ENCODE measurements at places on chromosomes 7 and 10. TPM values are rescaled to one million over a fixed set of nuclear protein-coding genes. Genes with fewer than 3 reads are reported as not detected.

GRCh38 chr7:47228386-47229014 lies 353.4 kb downstream of the TNS3 start:
- no peak for DNase-seq

DNA sequence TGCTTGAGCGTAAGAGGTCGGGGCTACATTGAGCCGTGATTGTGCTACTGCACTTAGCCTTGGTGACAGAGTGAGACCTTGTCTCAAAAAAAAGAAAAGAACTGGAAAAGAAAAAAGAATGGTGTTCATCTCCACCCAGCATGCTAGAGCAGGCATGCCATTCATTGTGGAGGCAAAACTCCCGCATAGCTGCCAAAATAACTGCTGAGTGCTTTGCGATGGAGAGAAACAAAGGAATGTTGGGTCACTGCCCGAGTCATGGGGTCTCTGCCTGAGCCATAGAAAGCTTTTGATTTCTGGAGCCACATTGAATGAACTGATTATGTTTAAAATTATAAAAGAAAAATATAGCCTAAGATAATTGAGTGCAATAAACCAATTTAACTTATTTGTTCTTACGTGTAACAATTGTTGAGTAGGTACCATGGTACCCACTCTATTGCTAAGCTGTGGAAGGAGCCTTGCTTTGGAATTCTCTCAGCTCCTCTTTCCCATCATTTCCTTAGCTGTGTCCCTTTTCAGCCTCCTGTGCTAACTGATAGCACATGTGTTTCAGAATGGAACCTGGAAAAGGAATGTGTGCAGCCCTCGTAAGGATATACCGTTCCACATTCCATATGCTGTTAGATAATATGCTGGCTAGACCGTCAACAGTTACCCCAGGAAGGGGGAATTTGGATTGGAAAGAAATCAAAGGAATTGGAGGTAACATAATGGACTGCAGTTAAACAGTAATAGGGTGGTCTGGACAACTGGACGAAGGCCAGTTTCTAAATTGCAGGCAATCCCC lies 99.0 kb downstream of the KIAA1217 start:
- peak; percentile 35 for DNase-seq

- no peak for DNase-seq
These were observed 307.5 kb downstream of the CNTNAP2 start for GRCh38 chr7:146424084-146424483.

- DNase-seq, result no peak
These were observed 903 bp upstream of the NT5C2 start for GRCh38 chr10:103193820-103194529.

GRCh38 chr7:143479055-143479766 lies 1.5 kb downstream of the TAS2R41 start:
- DNase-seq, result no peak

DNA sequence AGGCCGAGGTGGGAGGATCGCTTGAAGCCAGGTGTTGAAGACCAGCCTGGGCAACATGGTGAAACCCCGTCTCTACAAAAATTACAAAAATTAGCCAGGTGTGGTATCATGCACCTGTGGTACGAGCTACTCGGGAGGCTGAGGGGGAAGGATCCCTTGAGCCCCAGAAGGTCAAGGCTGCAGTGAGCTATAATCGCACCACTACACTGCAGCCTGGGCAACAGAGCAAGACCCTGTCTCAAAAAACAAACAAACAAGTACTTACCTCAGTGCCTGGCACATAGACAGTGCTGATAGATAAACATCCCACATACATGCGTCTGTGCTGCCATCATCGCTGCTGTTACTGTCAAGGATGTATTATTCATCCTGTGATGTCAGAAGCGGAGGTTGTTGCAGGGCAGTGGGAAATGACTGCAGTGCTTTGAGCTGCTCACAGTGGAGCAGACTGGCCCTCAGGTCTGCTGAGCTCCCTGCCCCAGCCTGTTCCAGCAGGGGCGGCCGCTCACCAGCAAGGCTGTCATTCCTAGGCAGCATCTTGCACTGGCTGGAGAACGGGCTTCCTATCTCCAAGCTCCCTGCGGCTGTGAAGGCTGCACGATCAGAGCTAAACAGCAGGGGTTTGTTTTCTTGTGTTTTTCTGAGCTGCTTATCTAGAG lies 18.6 kb downstream of the FOXK1 start:
- no peak for DNase-seq

DNA sequence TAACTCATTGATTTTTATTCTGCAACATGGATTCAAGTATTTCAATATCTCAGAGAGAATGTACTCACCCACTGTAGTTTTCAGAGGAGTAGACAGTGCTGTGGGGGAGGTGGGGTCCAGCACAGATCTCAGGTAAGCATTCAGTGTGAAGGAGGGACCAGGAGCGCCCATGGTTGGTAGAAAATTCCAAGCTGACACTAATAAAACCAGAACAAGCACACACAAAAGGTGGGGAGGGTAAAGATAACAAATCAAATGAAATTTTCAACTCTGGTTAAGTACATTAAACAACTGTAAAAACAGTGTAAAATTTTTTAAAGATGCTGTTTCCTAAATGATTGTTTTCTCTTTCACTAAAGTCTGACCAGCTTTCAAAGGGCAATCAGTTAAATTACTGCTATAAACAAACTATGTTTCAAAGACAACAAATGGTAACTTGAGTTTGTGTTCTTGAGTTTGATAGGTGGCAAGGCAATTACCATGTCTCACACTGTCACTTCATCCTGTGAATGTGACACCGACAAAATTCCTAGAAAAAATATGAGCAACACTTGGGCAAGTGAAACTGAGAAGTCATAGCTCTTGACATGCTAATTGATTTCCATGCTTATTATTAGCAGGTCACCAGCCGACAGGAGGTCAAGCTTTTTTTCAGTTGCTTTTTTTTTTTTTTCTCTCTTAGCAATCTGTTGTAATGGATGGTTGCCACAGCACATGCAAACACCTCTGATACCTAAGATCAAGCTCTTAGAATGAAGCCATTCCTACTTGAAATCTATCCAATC lies 205.8 kb upstream of the SLC26A5 start:
- DNase-seq, result no peak

DNA sequence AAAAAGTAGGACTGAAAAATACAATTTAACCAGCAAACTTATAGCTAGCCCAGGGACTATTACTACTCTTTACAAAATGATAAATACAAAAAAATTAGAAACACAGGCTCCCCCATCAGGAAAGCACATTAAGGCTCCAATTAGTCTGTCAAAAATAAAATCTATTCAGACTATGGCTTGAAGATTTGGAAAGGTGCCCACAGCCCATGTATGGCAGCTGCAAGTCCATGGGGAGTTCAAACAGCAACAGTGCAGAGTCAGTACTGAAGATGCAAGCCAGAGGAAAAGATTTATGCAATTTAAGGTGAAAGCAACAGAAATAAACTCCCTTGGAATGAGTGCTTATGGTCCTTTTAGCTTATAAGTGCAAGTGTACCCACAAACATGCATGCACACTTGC lies 29.7 kb downstream of the IMMP2L start:
- peak; percentile 16 for DNase-seq

- DNase-seq, result no peak
These were observed 16.1 kb downstream of the PRF1 start for GRCh38 chr10:70586348-70586930.

DNA sequence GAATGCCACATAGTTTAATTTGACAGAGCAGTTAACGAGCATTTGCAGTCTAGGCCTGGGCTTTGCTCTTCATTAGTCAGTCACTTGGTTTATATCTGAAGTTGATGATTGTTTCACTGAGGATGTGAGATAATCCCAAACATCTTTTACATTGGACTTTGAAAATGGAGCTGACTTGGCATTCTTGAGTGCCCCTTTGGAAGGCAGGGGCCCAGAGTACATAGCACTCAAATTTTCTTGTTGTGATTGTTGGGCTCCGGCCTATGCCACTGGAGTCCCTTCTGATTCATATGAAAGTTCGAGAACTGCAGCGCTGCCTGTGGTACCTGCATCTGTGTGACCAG lies 21.9 kb downstream of the DNAJB6 start:
- no peak for DNase-seq

DNA sequence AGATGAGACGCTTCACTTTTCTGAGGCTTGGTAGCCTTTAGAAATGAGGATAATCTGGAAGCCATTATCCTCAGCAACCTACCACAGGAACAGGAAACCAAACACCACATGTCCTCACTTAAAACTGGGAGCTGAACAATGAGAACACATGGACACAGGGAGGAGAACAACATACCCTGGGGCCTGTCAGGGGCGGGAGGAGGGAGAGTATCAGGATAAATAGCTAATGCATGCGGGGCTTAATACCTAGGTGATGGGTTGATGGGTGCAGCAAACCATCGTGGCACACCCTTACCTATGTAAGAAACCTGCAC lies 48.9 kb downstream of the LRGUK start:
- no peak for DNase-seq

GRCh38 chr7:144027974-144028373 lies 20.8 kb upstream of the OR2A5 start:
- no peak for DNase-seq

- DNase-seq, result no peak
These were observed 30.0 kb upstream of the VDAC2 start for GRCh38 chr10:75180592-75180991.

DNA sequence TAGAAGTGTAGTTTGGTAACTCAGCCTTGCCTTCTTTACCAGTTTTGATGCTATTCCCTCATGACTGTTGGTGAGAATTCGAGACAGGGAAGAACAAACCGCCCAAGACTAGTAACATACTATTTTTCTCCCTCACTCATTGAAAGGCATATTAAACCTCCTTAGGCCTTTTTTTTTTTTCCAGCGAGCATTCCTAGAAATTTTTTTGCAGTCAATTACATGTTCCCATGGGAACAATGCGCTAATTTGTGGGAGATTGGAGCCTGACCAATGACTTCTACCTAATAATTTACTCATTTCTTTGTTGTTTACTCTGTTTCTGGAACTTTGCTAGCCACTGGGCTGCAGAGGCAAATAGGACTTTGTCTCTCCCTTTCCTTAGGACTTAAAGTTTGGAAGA lies 6.0 kb downstream of the VPS50 start:
- DNase-seq, result no peak

DNA sequence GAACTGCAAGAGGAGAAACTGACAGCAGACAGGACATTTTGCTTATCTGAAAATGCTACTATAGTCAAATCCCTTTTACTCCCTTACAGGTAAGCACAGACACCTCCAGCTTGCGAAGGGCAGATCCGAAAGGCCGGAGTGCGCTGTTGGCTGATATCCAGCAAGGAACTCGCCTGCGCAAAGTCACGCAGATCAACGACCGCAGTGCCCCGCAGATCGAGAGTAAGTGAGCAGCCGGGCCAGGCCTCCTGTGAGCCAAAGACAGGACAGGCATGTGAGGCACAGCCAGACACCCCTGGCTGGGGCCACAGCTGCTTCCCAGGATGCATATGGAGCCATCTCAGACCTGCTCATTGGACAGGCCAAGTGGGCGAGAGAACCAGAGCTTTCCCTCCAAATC lies 69.4 kb downstream of the WIPF3 start:
- no peak for DNase-seq

GRCh38 chr7:1248916-1249581 lies 16.4 kb downstream of the UNCX start:
- no peak for DNase-seq

DNA sequence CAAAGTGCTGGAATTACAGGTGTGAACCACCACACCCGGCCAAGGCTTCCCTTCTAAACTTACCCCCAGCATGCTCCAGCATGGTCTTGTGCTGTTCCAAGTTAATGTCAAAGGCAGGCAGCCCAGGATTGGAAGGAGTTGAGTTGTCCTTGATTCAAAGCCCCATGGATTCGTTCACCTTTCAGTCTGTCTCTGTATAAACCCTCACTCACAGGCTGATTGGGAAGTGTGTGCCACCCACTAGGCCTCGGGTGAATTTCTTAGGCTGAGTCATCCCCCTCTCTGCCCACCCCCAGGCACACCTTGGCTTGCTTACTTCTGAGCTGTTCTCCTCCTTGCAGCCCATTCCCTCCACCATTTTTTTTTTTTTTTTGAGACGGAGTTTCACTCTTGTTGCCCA lies 13.3 kb upstream of the PRDX3 start:
- DNase-seq, result no peak

- no peak for DNase-seq
These were observed 46.0 kb downstream of the PRKAR2B start for GRCh38 chr7:107090457-107090856.

GRCh38 chr7:15515252-15515651 lies 46.6 kb downstream of the AGMO start:
- DNase-seq, result no peak

- peak; percentile 69 for DNase-seq
These were observed 112.2 kb downstream of the CYTH3 start for GRCh38 chr7:6160191-6160623.

- no peak for DNase-seq
These were observed 17.5 kb upstream of the KIF20B start for GRCh38 chr10:89683883-89684282.

DNA sequence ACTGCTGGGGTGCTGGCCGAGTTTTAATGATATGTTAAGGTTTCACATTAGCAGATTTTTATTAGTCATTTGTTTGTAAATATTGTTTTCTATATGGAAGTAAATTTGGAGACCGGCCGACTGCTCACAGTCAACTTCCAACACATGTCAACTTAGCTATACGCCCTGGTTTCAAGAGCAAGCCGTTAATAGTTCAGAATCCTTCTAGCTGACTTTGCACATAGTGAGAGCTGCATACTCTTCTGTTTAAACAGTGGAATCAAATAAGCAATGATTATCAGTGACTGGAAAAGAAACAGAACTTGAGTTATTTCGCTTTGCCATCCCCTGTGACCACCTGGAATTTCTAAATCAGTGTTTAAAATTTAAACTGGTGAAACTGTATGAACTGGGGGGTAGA lies 109.9 kb downstream of the PFKFB3 start:
- no peak for DNase-seq

- no peak for DNase-seq
These were observed 9.4 kb downstream of the FASTK start for GRCh38 chr7:151071032-151071866.

GRCh38 chr7:98157761-98158160 lies 51.1 kb downstream of the LMTK2 start:
- DNase-seq, result no peak

DNA sequence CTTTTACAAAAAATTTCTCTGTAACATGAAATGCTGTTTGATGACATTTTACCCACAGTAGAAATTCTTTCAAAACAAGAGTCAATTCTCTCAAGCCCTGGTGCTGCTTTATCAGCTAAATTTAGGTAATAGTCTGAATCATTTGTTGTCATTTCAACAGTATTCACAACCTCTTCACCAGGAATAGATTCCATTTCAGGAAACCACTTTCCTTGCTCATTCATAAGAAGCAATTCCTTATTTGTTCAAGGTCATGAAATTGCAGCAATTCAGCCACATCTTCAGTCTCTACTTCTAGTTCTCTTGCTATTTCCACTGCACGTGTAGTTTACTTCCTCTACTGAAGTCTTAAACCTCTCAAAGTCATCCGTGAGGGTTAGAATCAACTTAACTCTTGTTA lies 14.1 kb downstream of the STAG3 start:
- DNase-seq, result no peak

- no peak for DNase-seq
These were observed 895.7 kb downstream of the XPNPEP1 start for GRCh38 chr10:109027534-109028185.

CDNF gene
- total RNA-seq, result 1.5 TPM

PPP1R3A gene
- total RNA-seq, result 133 TPM

ZNF488 gene
- 0.05 TPM for total RNA-seq

SFXN4 gene
- total RNA-seq, result 52.7 TPM

AKR1C2 gene
- 17.5 TPM for total RNA-seq

GPR37 gene
- not detected for total RNA-seq

DYDC2 gene
- total RNA-seq, result not detected

VPS37D gene
- 3.1 TPM for total RNA-seq

AOAH gene
- 1.9 TPM for total RNA-seq

INHBA gene
- 8.6 TPM for total RNA-seq
